ENCODE measurements at places on chromosomes 16 and 17.

DNA sequence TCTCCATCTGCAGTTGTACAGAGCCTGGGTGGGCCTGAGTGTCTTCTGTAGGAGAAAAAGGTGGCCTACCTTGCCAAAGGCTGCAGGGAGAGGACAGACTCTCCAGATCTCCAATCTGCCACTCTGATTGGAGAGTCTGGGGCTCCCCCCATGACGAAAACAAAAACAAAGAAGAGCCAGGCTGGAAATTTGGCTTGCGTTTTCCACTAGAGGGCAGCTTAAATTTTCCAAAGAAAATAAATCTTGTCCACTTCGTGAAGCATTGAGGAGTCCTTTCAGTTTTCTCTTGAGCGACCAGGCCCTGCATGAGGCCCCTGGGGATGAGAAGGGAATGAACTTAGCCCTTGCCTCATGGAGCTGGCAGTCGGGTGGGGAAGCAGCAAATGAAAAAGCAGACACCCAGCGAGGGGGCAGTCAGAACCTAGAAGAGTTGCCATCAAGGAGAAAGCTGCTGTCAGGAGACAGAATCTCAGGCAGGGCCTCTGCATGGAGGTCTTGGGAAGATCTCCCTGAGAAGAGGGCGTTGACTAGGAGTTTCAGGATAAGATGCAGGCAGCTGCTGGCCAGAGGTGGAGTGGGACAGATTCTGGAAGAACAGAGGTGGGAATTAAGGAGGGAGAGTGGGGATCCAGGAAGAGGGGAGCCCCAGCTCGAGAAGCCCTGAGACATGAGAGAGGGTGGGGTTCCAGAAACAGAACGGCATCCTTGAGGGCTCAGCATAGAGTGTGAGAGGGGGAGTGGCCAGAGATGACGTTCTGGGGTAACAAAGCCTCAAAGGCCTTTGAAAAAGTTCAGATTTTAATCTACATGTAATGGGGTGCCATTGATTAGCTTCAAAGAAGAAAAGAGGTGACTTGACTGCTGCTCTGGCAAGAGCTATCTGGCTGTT lies 8.4 kb upstream of the SHCBP1 start:
- no peak for DNase-seq

DNA sequence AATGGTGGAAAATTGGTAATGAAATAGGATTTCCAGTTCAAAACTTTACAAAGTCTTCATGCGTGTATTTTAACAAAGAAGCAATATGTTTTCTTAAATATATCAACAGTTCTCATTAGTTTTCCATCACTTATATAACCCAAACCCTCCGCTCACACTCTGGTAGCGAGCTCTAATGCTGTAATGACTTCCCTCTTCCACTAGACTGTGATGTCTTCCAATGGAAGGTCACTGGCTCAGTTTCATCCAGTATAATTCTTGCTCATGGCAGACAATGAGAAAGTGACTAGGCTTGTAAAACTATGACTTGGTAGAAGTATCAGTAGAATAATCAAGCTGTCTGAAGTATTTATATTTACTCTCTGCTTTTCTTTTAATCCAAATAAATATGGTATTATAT lies 32.8 kb downstream of the NETO2 start:
- no peak for DNase-seq

GRCh38 chr17:83089328-83090132 lies 10.1 kb downstream of the METRNL start:
- DNase-seq, result no peak

DNA sequence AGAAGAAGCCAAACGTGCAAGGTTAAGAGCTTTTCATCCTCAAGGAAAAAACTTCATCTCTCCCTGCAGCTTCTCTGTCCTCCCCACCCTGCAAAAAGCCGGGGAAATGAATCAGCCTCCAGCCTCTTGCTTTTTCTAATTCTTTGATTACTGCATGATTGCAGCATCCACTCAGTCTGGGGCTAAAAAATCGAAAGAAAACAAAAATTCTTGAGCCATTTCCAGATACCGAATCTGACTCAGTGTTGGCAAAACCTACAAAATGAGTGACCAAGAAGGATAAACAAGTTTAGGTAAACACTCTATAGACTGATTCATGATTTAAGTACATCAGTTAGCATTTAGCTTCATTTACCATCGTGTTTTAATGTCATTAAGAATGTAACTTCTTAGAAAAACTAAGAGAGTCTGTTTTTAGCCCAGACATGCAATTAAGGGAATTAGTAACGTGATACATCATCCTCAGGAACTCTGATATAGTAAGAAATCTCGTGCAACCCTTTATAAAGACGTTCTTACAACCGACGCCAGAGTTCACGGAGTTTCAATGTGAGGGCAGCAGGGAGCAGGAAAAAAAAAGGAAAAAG lies 287.3 kb upstream of the FOXF1 start:
- no peak for DNase-seq

- DNase-seq, result no peak
Observed at GRCh38 chr16:21167360-21167759, 8.9 kb downstream of the LDAF1 start.

DNA sequence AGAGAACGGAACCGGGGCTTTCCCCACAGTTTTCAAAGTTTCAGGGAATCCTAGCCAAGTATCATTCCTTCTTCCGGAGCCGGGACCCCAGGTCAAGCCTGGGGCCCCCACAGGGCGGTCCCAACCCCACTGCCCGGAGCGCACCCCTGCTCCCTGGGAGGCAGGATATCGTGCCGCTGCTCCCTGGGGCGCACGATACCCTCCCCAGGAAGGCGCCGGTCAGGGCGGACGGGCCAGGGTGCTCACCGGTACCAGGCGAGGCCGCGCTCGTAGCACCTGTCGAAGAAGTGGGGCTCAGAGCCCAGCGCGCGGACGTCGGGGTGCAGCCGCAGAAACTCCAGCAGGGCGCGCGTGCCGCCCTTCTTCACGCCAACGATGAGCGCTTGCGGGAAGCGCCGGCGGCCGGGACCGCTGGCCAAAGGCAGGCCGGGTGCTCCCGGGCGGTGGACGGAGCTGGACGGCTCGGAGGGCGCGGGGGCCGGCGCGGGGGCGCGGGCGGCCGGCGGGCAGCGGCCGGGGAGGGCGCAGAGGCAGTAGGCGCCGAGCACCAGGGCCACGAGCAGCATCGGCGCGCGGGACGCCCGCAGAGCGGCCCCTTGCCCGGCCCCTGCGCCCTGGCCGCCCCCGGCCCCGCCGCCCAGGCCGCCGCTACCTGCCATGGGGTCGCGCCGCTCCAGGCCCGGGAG lies 407 bp downstream of the HS3ST6 start:
- no peak for DNase-seq

Data from cerebellar nuclear complex (tissue), 1 donor.